ENCODE measurements at places on chromosomes 7 and 10.

DNA sequence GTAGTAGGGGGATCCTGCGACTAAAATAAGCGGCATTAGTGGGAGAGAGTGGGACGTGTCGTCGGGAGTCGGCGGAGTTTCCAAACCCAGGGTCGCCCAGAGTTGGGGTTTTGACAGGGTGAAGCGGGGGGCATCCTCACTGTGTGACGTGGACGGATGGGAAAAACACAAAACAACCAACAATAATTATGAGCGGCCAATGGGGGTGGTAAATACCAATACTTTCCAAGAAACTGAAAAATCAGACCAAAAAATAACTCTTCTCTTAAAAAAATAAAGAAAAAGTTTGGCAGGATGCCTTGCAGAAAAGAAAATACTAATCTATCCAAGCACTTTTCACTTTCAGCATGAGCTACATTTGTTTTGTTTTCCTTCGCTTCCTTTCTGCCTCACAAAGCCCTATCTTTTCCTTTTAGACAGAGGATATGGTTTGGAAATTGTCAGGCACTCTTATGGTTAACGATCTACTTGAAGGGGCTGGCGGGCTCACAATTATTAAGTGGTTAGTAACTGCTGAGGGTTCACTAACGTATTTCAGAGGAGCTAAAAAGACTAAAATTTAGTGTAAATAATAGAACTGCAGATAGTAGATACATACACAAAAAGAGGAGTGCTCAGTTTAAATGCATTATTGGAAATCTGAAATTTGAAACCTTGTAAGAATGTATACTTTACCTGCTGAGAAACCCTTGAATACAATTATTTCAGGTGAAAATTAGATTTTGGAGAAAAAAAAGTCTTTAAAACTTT lies 802 bp upstream of the CDK6 start:
- peak; percentile 63 for DNase-seq

GRCh38 chr10:126497672-126498071 lies 109.4 kb upstream of the ADAM12 start:
- no peak for DNase-seq

DNA sequence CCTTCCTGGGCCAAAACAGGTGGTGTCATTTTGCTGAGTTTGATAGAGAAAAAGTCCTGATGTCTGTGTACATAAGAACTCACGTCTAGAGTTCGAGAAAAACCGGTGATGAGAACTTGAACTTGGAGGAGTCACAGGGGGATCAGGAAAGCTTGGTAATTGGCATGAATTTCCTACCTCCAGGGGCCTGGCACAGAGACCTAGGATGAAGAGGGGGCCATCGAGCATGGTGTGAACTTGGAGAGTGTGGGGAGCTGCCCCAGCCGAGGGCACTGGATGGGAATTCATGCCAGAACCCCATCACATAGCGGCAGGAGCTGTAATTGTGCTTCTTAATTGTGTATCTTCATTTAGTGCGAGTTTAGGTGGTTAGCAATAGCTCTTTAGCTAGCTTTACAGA lies 82.2 kb downstream of the CUX1 start:
- no peak for DNase-seq

- peak; percentile 65 for DNase-seq
Measured at GRCh38 chr7:91165006-91165845, 99.0 kb upstream of the FZD1 start.

GRCh38 chr10:4138146-4138721 lies 353.2 kb upstream of the KLF6 start:
- no peak for DNase-seq

GRCh38 chr7:32476816-32477648 lies 13.1 kb downstream of the LSM5 start:
- peak; percentile 18 for DNase-seq

- peak; percentile 70 for DNase-seq
Measured at GRCh38 chr7:873367-874002, 2.9 kb upstream of the GET4 start.

GRCh38 chr10:18079665-18080295 lies 60.4 kb upstream of the CACNB2 start:
- DNase-seq, result no peak

DNA sequence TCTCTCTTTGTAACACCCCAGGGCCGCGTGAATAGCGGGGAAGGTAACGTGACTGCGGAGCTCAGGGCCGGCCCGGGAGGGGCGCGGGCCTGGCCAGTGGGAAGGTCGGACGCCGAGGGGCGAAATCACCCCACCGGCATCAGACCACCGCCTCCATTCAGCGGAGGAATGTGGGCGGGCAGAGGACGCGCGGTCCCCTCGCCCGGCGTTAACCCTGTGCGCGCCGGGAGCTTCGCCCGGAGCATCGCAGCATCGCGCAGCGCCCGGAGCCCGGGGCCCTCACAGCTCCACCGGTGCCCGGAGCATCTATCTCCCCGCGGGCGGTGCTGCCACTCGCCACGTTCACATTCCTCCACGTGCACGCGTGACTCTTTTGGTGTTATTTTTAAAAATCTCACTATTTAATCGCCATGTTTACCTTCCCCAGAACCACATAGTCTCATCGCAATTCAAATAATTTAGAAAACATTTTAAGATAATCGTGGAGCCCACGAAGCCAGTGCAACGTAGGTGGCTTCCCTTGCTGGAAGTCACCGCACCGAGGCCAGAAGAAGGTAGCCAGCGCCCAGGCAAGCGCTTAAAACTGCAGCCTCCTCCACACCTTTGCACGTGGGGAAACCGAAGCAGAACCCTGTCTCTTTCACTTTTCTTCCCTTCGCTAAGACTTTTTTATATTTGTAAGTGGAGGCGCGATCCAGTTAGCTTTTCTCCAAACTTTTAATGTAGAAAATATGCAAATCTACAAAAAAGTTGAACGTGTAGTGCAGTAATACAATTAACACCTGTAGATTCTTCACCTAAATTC lies 21.8 kb downstream of the FGFBP3 start:
- peak; percentile 29 for DNase-seq

GRCh38 chr7:141178486-141179135 lies 104.7 kb downstream of the TMEM178B start:
- no peak for DNase-seq

GRCh38 chr7:13420726-13421125 lies 568.7 kb downstream of the ETV1 start:
- DNase-seq, result no peak

DNA sequence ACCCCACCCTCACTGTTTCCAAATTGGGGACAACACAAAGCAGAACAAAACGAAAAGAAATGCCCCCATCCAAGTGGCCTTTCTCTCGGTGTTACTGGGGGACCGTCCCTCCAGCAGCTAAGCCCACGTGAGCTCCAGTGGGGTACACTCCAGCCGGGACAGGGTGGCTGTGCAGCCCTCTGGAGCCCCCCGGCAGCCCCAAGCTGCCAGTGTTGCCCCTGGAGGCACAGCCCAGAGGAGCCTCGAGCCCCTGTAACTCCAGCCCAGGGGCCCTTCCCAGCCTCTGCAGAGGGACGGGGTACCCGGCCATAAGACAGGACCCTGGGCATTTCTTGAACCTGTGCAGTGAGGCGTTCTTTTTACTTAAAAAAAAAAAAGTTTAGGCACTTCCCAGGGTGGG lies 124.5 kb upstream of the KCTD7 start:
- no peak for DNase-seq

DNA sequence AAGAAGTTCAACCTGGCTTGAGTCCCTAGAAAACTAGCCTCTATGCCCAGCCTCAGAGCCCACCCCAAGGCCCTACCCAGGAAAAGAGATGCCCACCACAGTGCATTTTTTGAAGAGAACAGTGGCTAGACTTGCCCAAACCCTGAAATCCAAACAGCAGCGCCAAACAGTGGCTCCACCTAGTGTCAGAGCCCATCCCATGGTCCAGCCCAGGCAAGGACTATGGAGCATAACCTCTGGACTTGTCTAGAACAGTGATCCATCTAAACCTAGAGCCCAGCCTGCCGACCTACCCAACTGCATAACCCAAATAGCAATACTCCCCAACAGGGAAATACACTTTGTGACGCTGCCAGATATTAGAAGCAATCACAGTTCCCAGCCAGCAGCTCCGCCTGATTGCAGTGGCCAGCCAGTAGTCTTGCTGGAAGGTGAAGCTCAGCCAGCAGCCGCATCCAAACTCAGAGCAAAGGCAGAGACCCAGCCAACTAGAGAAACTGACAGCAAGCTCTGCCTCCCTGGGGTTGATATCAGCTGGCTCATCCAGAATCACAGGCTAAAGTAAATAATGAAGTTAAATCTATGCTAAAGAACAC lies 44.5 kb downstream of the HBP1 start:
- no peak for DNase-seq

DNA sequence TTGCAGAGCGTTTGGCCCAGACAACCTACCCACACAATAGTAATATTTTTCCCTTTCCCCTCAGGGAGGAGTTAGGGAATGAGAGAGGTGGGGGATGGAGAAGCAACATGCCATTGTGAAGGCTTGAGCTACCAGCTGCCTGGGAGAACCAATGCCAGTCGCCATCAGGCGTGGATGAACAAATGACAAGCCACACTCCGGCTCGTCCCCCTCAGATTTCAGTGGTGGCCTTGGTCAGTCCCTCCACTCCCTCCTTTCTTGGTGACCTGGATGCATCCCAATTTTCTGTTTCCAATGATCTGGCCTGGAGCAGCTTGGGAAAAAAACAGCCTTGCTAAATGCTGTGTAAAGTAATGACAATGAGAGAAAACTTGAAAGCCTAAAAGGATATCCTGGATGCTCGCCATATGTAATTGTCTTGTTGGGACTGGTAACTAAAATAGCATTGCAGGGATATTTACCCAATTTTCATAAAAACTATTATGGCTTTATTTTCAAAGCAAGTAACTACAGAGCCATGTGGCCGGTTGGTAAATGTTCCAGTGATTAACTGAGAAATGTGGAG lies 110.7 kb downstream of the ICA1 start:
- DNase-seq, result no peak

DNA sequence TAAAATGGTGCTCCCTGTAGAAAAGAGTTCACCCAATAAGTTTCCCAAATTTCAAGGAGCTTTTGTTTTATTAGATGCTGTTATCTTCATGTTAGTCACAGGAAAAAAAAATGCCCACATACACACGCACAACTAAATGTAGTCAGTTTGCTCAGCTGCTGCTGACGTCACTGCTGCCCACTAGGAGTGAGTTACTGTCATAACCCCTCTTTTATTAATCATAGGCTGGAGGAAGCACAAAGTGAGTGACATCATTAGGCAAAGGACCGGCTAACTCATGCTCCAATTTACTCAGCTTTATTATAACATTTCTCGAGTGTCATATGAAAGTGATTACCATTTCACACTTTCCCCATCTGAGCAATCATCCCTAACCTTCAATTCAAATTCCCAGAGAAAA lies 6.7 kb upstream of the INHBA start:
- DNase-seq, result peak; percentile 98

DNA sequence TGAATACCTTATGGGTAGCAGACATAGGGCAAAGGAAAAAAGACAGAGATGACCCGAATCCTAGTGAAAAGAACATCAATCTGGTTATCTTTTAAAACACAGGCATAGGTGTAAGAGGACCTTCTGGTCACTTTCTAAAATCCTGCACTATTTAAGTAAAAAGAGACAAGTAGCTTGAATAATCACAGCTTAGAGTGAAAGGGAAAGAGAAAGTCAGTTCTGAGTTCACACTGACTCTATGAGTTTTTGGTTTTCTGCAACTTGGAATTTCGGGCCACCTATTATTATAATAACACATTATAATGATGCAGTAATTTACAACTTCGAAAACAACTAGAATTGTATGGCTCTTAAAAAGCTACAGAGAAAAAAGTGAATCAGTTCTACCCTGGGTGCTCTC lies 247.8 kb downstream of the DOCK4 start:
- DNase-seq, result no peak

DNA sequence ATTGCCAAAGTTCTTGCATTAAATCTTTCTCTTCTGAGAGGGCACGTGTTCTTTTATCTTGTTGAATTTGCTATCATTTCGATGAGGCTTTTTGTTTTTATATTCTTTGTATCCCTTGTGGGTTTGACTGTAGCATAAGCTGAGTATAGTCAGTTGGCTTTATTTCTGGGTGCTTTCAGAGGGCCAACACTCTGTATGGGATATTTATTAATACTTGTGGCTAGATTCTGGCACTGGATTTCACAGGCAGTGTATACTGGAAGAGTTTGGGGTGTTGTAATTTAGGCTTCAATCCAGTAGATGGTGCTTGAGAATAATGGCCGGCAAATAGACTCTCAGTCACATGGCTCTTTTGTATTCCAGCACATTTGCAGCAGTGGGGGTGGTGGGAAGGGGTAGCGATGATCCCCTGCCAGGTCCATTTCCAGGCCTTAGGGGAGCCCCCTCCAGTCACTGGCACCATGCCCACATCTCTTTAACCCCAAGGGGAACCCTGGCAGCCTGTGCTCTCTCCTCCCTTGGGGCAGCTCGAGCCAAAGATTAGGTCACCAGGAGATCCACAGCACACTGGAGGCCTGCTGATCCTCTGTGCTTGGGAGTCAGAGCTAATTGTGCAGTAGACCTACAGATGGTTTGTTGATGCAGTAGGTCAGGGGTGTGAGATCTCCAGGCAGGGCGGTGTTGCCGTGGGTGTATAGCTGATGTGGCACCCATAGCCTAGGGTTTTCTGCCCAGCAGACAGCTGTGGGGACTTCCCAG lies 81.8 kb downstream of the PTPN20 start:
- peak; percentile 35 for DNase-seq

DNA sequence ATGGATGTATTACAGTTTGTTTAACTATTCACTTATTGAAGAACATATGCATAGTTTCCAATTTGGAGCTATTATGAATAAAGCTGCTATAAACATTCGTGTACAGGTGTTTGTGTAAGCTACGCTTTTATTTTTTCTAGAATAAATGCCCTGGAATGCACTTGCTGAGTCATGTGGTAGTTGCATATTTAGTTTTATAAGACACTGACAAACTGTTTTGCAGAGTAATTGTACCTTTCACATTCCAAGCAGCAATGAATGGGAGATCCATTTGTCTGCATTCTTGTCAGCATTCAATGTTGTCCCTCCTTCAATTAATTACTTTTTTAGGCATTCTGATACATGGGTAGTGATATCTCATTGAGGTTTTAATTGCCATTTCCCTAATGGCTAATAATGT lies 373.6 kb upstream of the GHITM start:
- DNase-seq, result no peak

GRCh38 chr7:70940597-70940996 lies 191.3 kb upstream of the GALNT17 start:
- no peak for DNase-seq

- no peak for DNase-seq
Measured at GRCh38 chr10:64076322-64076940, 555.2 kb downstream of the REEP3 start.

GRCh38 chr10:58436071-58436470 lies 50.9 kb downstream of the TFAM start:
- peak; percentile 45 for DNase-seq

DNA sequence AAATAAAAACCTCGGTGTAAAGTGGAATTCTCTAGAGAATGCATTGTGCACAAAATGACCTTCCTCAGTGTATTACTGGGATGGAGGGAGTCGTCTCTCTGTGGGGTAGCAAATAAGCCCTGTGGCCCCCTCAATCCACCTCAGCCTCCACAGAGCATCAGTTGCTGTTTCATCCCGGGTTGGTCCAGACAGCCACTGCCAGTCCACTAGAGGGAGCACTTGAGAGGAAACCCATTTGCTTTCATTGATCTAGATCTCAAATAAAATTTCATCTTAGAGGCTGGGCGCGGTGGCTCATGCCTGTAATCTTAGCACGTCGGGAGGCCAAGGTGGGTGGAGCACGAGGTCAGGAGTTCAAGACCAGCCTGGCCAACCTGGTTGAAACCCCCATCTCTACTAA lies 1128.7 kb downstream of the CNTNAP2 start:
- peak; percentile 53 for DNase-seq

All from brain microvascular endothelial cell (primary cell).